ENCODE measurements at places on chromosomes 5 and 9.

GRCh38 chr5:6362846-6363245, 15.5 kb downstream of the MED10 start:
- no peak for DNase-seq

- peak; percentile 1 for DNase-seq
Measured at GRCh38 chr5:50440651-50441492, at the start of gene EMB. EMB (minus strand) TSS chr5:50441288; CDS start chr5:50441151, 137 bp downstream.

DNA sequence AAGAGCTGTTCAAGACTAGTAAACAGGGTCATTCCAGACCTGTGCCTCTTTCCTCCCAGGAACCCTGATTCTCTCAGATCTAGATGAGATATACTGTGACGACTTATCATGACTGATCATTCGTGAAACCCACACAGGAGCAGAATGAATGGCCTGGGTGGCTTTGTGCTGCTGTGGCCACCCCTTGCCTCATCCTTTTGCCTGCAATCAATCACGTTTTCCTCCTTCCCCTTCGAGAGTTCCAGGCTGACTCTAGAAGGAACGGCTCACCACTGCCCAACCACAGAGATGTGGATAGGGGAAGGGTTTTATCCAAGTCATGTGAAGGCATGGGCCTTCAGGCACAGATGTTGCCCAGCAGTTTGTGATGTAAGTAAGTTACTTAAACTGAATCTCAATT, 5.8 kb downstream of the ANXA6 start:
- peak; percentile 33 for DNase-seq

DNA sequence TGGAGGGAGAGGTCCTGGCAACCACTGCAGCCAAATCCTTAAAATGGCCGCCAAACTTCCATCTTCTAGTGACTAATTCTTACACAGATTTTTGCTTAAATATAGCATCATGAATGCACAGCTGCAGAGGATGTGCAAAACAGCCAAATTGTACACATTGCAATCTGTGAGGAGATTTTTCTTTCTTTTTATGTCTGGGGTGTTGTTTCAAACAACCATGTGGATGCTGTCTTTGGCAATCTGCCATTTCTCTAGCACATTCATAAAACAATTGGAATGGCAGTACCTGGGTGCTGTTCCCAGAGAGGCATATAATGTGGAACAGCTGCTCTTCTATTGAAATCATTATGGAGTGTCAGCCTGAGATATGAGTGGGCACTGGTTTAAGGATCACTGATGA, 1082.9 kb upstream of the SEMA6A start:
- DNase-seq = no peak

DNA sequence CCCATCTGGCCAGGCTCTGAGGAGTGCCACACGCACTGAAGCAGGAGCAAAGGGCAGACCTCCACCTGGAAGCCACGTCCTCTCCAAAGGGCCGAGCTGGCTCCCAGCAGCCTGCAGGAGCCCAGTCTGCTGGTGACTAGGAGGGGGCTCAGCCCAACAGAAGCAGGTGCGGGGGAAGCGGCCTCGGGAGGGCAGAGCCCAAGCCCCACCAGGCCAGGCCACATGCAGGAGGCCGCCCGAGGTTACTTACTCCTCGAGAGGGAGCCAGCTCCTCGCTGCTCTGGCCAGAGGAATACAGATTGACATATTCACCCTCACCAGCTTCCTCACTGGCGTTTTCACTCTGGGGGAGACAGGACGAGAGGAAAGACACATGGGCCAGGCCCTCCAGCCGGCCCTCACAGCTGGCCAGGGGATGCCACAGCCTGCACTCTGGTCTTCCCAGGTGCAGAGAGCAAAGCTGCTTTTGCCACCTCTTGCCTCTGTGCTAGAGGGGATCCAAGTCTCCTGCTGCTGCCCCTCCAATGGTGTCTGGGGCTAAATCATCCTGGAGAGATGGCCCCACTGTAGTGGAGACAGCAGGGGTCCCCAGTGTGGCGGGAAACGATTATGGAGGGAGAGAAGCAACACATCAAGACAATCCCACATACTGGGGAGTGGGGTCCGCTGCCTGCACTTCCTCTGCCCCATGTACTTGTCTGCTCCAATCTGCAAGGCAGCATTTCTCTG, 58.6 kb downstream of the PRRT1B start:
- no peak for DNase-seq

DNA sequence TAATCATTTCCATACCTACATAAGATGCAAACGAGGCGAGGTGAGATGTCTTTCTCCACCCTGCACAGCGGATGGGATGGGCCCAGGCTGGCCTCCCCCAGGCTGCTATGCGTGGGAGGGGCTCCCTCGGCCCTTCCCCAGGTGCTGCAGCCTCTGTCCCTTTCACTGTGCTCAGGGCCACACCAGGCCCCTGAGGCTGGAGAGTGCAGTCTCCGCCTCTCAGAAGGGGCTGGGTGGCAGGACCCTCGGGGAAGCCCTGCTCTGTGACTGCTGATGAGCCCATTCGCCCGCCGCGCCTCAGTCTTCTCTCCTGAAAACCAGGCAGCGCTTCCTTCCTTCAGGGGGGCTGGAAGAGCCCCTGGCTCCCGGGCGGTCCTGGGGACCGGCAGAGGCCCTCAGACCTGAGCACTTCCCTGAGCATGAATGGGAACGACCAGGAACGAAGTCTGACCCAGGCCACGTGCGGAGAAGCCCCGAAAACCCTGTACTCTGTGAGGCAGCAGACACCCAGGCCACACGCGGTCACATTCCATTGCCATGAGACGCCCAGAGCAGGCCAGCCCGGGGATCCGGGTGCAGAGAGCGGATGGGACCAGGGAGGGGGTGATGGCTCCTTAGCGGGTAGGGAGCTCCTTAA, 21.9 kb upstream of the NOTCH1 start:
- DNase-seq = peak; percentile 80

DNA sequence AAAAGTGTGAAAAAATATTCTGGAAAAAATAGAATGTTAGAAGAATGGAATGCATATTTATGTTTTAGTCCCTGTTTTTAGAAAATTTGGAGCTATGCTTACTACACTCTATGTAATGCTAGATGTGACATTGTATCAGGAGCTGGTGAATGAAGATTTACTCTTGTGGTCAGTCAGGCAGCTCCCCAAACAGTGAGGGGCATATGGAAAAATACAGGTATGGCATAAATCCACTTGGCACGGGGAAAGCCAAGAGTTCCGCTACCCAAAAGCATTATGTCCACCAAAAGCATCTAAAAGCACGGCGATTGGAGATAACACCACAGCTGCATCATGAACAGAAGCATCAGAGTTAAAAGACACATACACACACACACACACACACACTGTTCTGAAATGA, 220.2 kb upstream of the KLF9 start:
- no peak for DNase-seq

DNA sequence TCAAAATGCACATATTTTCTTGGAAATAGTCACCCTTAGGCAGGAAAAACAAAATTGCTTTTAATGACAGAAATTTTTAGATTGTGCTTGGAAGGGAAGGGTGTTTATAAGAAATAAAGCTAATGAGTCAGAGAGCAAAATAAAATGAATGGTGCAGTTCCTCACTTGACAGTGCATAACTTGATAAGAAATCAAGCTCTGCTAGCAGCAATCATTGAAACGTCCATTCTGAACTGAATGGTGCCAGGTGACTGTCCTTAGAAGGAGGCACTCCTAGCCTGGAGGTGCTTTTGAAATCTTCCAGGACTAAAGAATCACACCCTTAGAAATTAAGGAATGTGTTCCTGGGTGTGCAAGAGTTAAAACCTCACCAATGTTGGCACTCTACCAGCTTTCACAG, 202.5 kb downstream of the EFNA5 start:
- peak; percentile 36 for DNase-seq

- DNase-seq = peak; percentile 35
Measured at GRCh38 chr5:65481171-65481581, 544 bp downstream of the ADAMTS6 start.

DNA sequence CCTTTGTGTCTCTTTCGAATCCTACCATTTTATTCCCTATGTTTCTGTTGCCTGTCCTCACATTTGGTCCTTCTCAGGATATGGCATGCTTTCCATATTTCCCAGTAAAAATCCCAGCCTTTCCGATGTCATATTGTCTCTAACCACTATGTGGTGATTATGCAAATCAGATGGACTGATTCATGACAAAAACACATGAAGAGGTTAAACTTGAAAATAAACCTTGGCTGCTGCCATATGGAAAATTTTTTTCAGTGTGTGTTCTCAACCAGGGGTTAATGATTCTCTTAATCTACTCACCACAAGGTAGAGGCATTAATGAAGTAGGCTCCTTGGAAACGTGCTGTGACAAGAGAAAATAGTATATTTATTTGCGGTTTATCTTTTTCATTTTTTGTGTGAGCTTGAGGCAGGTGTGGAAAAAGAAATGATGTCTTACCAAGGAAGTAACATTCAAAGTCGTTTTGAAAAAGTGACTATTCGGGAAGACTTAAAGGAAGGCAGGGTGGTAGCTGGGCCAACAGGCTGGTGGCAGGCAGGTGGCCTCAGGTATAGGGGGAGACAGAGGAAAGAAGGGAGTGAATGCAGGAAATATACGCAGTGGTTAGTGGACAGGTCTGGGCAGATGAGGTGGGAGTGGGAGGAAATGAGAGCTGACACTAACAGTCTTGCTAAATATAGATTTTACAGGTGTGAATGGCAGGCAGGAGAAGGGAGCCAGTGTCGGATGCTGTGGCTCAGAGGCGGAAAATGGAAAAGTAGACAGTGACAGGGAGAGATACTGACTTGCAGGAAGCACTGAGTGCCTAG, 46.2 kb downstream of the DMRT2 start:
- DNase-seq = no peak

GRCh38 chr9:134993416-134993815, 75.7 kb upstream of the FCN1 start:
- DNase-seq = no peak

GRCh38 chr5:54278036-54278830, 32.1 kb downstream of the ARL15 start:
- DNase-seq = no peak

DNA sequence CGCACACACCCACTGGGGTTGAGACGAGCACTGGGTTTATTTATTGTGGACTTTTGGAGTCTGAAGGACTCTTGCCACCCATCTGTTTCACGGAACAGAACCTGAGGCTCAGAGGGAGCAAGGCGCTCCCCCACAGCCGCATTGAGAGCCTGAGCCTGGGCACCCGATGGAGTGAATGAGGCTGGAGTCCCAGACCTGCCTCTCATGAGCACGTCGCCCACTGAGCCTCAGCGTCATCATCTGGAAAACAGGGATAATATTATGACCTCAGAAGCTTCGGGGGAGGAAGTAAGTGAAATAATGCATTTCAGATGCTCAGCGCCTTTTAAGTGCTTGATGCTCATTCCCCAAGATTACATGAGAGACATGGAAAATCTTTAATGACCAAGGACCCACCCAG, 5.5 kb downstream of the NEK6 start:
- DNase-seq = no peak

GRCh38 chr5:89349246-89349980, 466.4 kb upstream of the MEF2C start:
- DNase-seq = no peak

- peak; percentile 73 for DNase-seq
Measured at GRCh38 chr9:129317179-129318011, 139.3 kb upstream of the IER5L start.

DNA sequence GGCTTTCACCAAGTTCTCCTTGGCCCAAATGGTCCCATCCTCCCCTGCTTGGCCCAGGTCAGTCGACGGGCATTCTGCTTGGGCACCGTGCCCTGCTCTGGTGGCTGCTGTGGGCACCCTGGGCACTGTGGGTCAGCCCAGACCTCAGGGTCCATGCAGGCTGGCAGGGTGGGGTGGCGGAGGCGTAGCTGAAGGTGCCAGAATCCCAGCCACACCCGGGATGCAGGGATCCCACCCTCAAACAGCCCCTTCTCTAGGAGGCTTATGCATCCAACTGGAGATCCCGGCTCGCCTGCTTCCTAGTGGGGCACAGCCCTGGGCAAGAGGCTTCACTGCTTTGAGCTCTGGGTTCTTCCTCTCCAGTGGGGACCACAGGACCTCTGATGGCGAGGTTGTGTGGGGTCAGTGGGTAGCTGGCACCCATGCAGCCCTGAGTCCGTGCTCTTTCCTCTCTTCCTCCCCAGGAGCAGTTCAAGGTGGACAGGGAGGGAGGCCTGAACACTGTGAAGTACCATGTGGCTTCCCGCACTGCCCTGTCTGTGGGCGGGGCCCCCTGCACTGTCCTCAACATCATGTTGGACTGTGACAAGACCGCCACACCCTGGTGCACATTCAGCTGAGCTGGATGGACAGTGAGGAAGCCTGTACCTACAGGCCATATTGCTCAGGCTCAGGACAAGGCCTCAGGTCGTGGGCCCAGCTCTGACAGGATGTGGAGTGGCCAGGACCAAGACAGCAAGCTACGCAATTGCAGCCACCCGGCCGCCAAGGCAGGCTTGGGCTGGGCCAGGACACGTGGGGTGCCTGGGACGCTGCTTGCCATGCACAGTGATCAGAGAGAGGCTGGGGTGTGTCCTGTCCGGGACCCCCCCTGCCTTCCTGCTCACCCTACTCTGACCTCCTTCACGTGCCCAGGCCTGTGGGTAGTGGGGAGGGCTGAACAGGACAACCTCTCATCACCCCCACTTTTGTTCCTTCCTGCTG, 9.4 kb downstream of the B4GALT7 start:
- DNase-seq = no peak

DNA sequence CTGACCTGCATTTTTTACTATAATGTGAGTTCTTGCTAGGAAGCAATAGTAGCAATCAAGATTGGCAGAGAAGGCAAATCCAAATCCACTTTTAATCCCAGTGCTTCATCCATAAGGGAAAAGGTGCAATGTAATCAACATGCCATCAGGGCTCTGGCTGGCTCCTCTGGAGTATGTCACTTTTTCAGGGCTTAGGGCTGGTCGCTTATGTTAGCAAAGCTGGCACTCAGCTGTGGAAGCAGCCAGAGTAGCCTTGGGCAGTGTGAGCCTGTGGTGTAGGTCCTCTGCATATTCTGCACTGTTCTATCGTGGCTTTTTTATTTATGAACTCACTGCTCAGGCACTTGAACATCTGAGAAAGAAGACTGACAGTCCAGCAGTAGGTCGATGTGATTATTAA, 16.1 kb downstream of the ACTBL2 start:
- peak; percentile 28 for DNase-seq

DNA sequence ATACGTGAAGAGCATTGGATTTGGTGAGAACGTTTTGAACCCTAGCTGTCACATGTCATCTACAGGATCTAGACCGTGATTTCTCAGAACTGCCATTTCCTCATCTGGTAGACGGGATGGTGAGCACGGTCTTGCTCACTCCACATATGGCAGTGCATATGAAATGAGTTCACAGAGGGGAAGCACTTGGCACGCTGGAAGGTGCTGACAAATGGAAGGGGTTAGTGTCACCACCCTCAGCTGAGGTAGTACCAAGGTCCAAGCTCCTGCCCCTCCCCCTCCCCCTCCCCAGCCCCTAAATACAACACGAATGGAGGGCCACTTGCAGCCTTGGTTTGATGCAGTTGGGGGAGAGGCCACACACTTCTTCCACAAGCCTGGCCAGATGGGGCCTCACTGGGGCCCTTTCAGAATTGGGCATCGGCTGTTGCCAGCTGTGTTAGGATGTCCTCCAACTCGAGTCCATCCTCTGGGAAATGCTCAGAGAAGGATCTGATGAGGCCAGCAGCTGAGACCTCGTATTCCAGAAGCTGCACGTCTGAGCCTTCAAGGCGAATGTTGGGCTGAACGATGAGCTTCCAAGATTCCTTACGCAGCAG, 322.4 kb downstream of the ANXA1 start:
- no peak for DNase-seq

Data from iris pigment epithelial cell (primary cell).